SIG-M5 (cell line): ENCODE measurements at places on chromosomes 5 and 9.

DNA sequence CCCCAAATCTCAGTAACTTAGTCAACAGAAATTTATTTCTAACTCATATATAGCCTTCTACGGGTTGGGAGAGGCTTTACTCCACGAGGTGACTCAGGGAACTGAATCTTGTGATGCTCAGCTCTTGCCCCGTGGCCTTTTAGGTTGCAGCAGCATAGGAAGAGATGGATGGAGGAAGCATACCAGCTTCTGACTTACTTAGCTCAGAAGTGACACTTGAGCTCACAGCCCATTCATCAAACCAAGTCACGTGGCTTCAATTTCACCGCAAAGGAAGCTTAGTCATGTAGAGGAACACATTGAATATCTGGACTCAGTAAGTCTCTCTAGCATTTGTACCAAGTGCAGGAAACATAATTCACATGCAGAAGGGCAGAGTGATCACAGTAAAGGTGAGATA lies 124.1 kb upstream of the KCNN2 start:
- no peak for DNase-seq

GRCh38 chr9:107029146-107029545 lies 166.2 kb downstream of the ZNF462 start:
- DNase-seq, result no peak

DNA sequence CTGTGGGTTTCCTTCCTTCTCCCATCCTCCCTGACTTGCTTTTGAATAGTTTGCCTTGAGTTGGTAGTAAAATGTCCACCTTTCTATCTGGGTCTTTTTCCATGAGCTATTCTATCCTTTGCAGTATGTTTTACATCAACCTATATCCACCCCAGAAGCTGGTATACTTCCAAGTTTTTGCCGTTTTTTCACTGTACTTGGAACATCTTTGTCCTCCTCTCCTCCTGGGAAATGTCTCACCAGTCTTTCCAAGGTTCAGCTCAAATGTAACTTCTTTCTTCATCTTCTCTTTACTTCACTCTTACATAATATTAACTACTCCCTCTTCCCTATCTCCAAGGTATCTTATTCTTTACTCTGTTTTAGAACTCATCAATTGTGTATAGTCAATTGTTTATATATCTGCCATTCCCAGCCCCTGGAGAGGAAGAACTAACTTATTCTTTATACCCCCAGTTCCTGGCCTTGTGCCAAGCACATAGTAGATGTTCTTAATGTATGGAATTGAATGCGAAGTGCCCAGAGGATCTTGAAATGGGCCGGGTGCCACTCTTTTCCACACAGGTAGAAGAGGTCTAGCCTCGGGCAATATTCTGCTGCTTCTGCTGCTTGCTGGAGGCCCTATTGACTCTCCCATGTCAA lies 34.9 kb upstream of the SLC1A3 start:
- no peak for DNase-seq

GRCh38 chr9:38074441-38074961 lies 5.5 kb upstream of the SHB start:
- DNase-seq, result no peak

DNA sequence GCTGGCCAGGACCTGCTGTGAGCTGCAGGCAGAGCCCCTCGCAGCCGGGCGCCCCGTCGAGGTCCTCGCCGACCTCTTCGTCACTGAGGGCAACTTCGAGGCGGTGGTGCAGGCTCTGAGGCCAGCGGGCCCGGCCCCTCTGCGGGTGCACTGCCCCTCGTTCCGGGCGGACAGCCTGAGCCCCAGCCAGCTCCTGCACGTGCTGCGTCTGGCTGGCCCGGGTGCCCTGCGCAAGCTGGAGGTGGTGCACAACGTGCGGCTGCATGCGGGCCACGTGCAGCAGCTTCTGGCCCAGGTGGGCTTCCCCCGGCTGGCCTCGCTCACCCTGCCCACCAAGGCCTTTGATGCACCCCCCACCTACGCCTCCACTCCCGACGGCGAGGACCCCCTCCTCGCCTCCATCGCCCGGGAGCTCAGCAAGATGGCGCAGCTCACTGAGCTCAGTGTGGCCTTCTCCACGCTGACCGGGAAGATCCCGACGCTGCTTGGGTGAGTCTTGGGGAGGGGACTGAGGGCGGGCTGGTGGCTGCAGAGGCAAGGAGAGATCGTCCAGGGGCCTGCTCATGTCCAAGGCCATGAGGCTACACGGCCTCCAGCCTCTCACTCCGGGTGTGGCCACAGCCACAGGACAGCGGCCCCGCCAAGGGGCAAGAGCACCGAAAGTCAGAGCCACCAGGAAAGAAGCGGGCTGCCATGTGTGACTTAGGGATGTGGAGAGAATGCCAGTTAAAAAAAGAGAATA lies 825 bp downstream of the LRRC14B start:
- no peak for DNase-seq

- DNase-seq, result no peak
Observed at GRCh38 chr5:53010814-53011213, 21.7 kb downstream of the ITGA2 start.

DNA sequence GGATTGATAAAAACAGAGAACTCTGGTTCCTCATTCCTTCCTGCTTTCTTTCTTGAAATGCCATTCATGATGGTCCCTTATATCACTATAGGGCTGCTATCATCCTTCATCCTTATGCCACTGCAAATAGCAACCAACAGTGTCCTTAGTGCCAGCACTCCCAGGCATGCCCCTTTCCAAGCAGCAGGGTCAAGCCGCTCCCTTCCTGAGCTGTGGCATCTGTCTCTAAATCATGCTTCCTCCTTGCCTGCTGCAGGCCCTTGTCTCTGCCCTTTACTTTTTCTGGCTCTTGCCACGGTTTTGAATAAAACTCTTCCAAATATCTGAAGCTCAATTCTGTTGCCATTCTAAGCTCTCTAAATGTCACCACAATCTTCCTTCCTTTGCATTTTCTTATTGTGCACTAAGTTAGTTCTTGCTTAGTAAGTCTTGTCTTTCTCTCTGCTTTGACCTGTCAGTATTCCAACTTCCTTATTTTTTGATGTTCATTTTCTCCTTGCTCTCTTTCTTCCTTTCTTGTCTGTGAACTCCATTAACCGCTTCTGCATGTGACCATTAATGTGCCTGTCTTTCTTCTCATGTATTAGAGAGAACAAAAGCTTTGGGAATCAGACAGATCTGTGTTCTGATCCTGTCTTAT lies 19.9 kb downstream of the TLR4 start:
- DNase-seq, result no peak

DNA sequence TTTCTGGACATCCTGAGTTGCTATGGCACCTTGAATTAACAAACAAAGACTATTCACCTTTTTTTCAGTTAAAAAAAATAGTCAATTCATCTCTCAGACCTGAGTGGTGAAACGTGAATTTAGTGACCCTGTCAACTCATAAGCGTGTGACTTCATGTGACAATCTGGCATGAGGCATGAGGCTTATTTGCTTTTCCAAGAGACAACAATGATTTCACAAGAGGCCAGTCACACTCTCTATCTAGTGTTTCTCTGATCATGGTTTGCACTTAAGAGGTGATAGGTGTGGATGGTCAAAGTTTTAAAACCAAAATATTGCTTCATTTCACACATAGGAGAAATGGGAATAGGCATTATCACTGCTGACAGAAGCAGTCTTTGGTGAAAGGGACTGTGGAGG lies 559.6 kb upstream of the ACO1 start:
- no peak for DNase-seq

GRCh38 chr5:150653762-150654556 lies 7.1 kb upstream of the MYOZ3 start:
- no peak for DNase-seq

DNA sequence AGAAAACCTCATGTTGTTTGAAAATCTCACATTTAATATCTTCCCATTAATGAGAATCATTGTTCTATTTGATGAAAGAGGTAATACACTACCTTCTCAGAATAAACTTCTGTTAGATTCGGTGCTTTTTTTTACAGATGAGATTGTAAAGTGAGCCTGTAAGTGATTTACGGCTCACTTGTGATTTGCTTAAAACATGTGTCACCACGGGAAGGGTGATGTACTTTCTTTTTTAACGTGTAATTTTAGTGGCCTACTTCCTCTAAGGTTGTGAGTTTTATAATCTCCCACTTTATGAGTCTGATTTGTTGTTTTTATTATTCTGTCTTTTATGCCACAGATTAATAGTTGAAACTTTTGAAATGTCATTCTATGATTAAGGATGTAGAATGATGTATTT lies 15.9 kb downstream of the ANXA1 start:
- DNase-seq, result no peak

DNA sequence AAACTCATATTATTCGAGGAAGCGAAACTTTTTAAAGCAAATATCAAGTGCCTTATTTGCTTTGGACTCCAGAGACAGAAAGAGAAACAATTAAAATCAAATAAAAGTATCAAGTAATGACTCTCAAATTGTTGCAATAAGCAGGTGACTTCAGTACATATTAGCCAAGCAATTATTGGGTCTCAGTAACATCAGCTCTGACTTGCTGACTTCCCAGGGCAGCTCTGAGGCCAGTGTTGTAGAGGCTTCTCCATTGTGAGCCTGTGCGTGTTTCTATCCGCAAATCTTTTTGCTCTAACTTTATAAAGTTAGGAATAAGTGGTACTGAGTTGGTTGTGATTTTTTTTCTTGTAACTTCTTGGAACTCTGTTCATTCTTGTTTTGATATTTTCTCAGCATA lies 186.8 kb upstream of the PRLR start:
- no peak for DNase-seq

GRCh38 chr5:136457390-136458013 lies 92.2 kb upstream of the TRPC7 start:
- DNase-seq, result no peak

DNA sequence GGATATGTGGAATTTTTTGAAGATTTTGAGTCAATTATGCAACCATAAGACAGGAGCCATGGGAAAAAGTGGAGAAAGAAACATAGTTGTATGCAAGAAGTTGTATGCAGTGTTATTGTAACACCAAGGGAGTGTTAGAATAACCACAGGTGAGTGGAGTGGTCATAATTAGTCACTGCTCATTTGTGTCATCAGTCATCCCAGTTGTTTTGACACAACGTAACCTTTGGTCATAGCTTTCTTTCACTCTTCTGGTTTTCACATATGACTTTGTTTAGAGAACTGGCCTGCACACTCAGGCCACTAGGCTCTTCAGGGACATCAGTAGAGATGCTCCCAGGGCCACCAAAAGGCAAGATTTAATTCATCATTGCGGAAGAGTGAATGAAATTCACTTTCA lies 158.7 kb upstream of the HMHB1 start:
- DNase-seq, result no peak

DNA sequence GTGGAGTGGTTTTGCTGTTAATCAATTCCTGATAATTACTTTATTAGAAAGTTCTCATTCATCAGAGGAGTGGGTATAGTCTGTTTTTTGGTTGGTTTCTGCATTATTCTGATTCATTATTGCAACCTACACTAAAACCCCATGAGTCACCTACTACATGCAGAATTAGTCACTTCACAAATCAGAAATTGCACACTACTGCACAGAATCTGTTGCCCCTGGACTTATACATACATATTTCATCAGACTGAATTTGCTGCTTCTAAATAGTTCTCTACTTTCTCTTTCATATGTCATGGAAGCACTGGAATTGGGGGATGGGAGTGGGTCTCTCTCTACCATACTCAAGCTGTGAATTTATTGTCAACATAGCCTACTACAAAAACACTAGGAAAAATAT lies 585.1 kb downstream of the DNAH5 start:
- DNase-seq, result no peak
